SK-N-DZ (cell line): ENCODE measurements at places on chromosomes 2 and 18.

- DNase-seq = no peak
Measured at GRCh38 chr2:54586494-54586893, 130.4 kb downstream of the SPTBN1 start.

GRCh38 chr2:202084265-202084664 is 11.2 kb downstream of the KIAA2012 start:
- no peak for DNase-seq

- peak; percentile 44 for DNase-seq
Measured at GRCh38 chr2:96856776-96857666, 795 bp downstream of the ANKRD39 start.

- no peak for DNase-seq
Measured at GRCh38 chr2:220337611-220338440, 710.4 kb downstream of the SLC4A3 start.

- DNase-seq = peak; percentile 59
Measured at GRCh38 chr2:191758518-191759507, 80.9 kb downstream of the NABP1 start.

GRCh38 chr2:136251197-136251884 is 133.4 kb upstream of the CXCR4 start:
- no peak for DNase-seq

DNA sequence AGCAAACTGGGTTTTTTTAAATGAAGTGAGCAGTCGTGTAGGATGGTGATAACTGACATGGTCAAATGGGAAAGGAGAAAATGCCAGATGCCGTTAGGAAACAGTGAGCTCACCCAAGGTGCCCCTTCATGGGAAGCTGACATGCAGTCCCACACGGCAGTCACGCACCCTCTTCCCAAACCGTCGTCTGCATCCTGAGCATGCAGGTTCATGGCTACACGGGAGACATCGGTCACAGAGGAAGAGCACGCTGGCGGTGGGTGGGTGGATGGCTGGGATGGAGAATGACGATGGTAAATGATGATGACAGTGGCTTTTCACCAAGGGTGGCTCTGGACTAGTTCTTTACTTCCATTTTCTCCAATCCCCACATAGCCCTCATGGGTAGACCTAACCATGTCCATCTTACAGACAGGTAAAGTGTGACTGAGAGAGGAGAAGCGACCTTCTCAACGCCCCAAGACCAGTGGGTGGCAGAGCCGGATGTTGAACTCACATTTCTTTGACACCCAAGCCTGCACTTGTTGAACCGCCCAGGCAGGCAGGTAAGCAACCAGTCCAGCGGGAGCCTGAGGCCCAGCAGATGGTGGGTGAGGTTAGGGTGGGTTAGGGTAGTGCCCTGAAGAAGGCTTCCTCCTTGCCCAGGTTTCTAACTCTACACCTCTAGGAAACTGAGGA is 44.5 kb downstream of the TNS1 start:
- no peak for DNase-seq

DNA sequence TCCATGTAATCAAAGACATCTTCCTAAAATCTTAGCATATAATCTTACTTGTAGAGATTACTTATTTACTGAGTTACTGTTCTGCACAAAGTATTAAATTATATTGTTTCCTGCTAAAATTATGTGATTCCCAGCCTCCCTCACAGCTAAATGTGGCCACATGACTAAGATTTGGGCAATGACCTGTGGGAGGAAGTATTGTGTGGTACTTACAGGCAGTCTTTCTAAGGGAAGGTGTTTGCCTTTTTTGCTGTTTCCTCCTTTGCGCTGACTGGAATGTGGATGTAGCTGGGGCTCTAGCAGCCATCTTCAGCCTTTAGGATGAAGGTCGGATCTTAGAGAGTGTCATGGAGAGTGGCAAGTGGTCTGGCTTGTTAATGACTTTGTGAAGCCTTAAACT is 146.3 kb upstream of the APCDD1 start:
- no peak for DNase-seq

DNA sequence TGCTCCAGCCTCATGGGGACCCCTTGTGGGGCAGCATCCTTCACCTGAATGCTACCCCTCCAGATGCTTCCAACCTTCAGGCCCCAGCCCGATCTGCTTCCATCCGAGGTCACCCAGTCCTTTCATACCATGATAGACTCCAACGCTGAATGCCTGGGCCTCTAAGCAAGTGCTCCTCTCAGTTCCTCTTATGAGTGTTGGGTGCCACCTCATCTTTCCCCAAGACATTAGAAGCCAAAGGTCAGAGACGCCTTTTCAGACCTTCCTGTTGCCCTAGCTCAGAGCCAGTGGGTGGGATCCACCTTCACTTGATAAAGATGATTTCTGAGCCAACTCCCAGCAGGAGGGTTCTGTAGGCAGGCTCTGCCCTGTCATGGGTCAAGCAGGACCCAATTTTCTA is 174.5 kb upstream of the MGAT5 start:
- no peak for DNase-seq

DNA sequence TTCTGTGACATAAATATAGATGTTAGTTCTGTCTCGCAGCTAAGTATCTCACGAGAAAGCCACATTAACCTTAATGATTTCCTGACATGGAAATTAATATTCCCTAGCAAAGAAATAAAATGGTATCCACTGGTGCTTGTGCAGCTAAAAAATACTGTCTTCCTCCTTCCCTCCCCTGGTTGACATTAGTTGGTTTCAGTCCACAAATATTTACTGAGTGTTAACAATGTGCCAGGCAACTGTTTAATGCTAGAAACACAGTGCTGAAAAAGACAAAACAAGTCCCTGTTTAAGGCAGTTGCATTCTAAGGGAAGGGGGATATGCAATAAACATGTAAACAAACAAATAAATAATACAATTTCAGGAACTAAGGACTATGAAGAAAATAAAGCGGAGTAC is 44.2 kb upstream of the VPS54 start:
- no peak for DNase-seq

DNA sequence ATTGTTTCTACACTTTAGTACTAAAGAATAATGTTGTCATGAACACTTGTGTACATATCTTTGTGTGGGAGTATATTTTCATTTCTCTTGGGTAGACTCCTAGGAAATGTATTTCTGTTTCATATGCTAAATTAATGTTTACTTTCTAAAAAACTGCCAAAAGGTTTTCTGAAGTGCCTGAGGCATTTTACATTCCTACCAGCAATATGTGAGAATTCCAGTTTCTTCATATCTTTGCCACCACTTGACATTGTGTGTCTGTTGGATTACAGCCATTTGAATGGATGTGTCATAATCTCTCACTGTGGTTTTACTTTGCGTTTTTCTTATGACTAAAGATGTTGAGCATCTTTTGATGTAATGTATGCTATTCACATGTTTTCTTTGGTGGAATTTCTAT is 428.2 kb upstream of the KCNH7 start:
- no peak for DNase-seq

- no peak for DNase-seq
Measured at GRCh38 chr2:96665083-96665569, 22.6 kb downstream of the FER1L5 start.

- DNase-seq = no peak
Measured at GRCh38 chr2:199306116-199306515, 151.6 kb downstream of the SATB2 start.

- DNase-seq = no peak
Measured at GRCh38 chr2:191869178-191869577, 22.3 kb upstream of the CAVIN2 start.

GRCh38 chr2:172281648-172282570 is 145.5 kb upstream of the ITGA6 start:
- DNase-seq = no peak
